ENCODE measurements at places on chromosomes 1 and 21.

- DNase-seq: no peak
Observed at GRCh38 chr1:110736900-110737605, 62.3 kb upstream of the KCNA3 start.

DNA sequence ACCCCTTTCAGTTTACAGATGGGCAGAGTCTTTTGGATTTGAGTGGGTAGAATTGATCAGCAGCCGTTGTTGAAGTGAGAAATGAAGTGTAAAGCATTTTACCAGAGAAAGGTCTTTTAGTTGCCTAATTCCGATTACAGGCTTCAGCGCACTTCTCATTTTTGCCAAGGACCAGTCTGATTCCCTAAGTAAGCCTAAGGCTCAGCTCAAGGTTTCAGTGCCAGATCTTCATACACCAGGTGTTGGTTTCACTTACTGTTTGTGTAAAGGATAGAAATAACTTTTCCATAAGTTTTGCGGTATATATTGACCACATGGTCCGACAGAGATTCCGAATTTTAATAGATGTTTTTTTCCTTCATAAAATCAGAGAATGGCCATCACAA, 83.9 kb upstream of the BMP8A start:
- DNase-seq: no peak

- DNase-seq: no peak
Observed at GRCh38 chr1:19813643-19813960, 1.5 kb downstream of the RNF186 start.

GRCh38 chr1:105730701-105731100, 1325.8 kb upstream of the PRMT6 start:
- DNase-seq: no peak

GRCh38 chr1:94384485-94385265, 33.5 kb upstream of the ABCD3 start:
- no peak for DNase-seq

- DNase-seq: no peak
Observed at GRCh38 chr1:47717341-47717740, 279.5 kb downstream of the FOXD2 start.

DNA sequence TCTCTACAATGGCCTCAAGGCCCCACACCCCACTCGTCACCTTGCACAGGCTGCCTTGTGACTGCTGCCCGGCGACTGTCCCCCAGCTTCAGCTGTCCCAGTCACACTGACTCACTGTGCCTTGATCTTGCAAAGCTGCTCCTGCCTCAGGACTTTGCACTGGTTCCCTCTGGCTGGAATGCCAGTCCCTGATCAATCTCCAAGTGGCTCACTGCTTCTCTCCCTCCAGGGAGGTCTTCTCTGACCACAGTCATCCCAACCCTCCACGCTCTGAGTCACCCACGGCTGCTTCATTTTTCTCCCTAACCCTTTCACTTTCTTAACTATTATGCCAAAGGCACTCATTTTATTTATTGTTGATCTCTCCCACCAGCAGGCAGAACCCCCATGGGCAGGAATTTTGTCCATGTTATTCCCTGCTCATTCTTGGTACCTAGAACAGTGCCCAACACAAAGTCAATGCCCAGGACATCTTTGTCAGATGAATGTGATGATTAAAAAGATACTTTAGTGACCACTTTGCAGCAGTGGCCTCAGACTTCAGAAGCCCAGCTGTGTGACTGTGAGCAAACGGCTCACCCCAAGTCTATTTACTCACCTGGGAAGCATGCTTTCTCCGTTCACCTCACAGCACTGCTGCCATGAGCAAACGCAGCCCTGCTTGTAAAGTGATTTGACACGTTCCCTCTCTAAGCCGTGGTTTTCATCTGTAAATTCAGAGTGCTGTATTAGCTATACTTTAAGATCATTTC, 53.4 kb downstream of the ZBTB18 start:
- no peak for DNase-seq
